NCI-H1092 treated with DMSO at 0.1 percent for 48 hours (cell line): ENCODE measurements at places on chromosomes 5 and 9.

- DNase-seq = no peak
Observed at GRCh38 chr5:123514615-123515355, 2.8 kb downstream of the CSNK1G3 start.

- no peak for DNase-seq
Observed at GRCh38 chr5:157729858-157730257, 1.4 kb upstream of the THG1L start.

GRCh38 chr5:64003966-64004365 lies 41.7 kb upstream of the HTR1A start:
- no peak for DNase-seq

DNA sequence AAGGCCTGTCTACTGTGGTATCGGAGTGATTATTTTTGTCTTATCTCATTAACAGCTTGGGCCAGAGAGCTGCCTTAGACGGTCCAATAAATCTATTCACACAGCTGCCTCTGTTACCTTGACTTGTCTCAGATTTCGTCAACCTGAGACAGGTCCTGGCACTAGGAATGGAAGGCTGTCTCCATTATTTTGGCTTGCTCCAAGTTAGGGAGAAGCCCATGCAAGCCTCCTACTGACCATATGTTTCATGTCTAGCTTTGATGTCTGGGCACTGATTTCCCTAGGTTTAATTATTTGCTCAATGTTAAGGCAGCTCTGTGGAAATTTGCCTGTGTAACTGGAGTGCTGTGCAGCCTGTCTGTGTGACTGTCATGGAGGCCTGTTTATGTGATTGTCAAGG lies 12.4 kb upstream of the RALGPS1 start:
- DNase-seq = no peak

- DNase-seq = peak; percentile 25
Observed at GRCh38 chr9:8917956-8918739, 1118.6 kb upstream of the DMAC1 start.

GRCh38 chr9:32340361-32340760 lies 44.1 kb upstream of the ACO1 start:
- DNase-seq = no peak

- DNase-seq = no peak
Observed at GRCh38 chr5:163706053-163706771, 200.8 kb downstream of the MAT2B start.

GRCh38 chr9:124458441-124458840 lies 8.2 kb downstream of the ADGRD2 start:
- no peak for DNase-seq

- DNase-seq = no peak
Observed at GRCh38 chr5:19531374-19531952, 456.5 kb downstream of the CDH18 start.

- DNase-seq = no peak
Observed at GRCh38 chr5:95784514-95785302, 37.8 kb downstream of the GLRX start.

DNA sequence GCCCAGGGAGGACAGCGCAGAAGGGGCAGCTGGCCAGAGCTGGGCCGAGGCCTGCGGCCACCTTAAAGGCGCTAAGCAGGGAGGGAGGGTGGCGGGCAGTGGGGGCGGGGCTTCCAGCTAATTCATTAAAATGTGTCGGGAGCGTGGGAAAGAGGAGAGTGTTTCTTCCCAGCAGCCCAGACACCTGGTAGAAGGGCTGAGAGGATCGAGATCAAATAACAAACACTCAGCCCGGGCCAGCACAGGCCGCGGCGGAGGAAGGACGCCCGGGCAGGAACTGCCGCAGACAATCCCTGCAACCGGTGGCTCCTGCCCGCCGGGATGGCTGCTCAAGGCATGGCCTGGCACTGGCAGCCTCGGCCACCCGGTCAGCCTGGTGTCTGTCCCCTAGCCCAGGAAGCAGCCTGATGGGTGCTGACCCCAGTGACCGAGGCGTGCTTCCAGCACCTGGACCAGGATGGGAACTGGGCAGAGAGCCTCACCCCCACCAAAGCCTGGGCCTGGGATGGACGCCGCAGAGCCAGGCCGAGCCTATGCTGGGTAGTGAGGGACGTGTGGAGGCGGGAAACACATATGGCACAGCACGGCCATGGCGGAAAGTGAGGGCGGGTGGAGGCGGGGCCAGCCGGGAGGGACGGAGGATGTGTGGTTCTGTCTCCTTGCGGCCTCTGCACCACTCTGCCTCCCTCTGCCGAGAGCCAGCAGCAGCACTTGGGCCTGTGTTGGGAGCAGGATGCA lies 3.2 kb upstream of the NRARP start:
- DNase-seq = peak; percentile 41

DNA sequence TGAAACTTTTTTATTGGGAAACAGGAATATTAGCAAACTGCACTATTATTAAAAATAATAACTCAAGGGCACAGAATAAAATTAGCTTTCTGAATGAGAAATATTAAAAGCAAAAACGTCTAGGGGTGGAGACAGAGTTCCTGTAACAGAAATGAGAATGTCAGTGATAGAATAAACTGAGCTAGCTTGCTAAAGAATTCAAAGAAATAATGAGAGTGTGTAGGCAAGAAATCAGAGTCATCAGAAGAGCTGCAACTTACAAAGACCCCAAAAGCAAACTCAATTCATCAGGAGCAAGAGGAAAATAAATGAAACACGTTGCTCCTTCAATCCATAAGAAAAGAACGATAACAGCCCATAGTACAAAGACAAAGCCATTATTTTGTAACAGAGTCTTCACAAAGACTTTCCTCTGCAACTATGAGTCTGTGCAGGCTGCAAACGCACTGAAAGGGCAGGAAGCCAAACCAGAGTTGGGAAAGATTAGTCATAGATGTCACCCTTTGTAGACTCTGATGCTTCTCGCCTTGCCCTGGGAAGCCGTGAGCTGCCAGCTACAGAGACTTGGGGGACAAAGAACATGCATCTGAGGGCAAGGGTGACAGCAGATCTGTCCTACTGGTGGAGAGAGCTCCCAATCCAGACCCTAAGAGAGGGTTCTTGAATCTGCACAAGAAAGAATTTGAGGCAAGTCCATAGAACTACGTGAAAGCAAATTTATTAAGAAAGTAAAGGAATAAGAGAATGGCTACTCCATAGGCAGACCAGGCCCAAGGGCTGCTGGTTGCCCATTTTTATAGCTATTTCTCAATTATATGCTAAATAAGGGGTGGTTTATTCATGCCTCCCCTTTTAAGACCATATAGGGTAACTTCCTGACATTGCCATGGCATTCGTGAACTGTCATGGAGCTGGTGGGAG lies 40.8 kb downstream of the SHC3 start:
- no peak for DNase-seq

DNA sequence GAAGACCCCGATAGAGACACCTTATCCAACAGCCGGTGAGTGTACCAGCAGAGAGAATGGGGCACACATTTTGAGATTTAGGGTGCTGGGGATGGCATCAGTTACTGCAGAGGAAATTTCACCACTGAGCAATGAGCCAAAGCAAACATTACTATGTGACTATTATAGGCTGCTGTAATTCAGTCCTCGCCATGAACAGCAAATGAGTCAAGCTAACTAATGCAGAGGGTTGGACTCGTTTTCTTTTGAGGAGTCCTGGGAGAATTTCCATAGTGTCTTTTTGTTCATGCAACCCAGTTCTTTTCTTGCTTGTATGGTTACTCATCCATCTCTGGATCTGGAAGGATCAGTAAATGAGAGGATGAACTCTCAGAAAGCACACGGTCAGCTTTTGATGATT lies 323.8 kb downstream of the PSAT1 start:
- DNase-seq = no peak

- DNase-seq = no peak
Observed at GRCh38 chr9:33942471-33943083, 106.1 kb downstream of the UBAP2 start.

DNA sequence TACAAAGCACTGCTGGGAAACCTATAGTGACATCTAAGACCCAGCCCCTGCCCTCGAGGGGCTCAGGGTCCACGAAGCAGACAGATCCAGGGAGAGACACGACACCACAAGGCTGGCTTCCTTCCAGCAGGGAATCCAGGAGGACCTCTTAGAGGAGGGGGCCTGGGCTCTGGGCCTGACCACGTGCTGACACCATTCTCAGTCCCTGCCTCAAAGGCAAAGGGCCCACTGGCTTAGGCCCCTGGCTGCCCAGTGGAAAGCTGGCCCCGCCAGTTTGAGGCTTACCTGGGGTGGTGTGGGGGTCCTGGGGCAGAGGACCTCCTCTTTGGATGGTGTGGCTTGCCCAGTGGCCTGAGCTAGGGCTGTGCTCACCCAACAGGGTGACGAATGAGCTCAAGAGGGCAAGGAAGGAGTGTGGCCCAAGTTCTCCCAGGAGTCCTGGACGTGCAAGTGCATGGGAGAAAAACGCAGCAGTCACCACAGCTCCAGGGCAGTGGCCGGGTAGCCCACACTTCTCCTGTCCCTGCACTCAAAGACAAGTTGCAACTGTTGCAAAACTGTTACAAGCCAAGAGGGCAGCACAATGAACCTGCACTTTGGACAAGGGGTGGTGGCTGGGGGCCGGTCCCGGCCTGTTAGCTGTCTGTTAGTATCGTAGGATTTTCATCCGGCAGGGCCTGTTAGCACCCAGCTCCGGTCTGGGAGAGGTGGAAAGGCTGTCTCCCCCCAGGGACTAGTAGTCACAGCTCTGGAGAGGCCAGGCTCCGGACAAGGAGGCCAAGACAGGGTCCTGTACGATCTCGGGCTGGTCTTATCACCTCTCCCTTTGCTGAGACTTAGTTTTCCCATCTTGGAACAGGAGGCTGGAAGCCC lies 1.5 kb upstream of the SARDH start:
- DNase-seq = no peak

DNA sequence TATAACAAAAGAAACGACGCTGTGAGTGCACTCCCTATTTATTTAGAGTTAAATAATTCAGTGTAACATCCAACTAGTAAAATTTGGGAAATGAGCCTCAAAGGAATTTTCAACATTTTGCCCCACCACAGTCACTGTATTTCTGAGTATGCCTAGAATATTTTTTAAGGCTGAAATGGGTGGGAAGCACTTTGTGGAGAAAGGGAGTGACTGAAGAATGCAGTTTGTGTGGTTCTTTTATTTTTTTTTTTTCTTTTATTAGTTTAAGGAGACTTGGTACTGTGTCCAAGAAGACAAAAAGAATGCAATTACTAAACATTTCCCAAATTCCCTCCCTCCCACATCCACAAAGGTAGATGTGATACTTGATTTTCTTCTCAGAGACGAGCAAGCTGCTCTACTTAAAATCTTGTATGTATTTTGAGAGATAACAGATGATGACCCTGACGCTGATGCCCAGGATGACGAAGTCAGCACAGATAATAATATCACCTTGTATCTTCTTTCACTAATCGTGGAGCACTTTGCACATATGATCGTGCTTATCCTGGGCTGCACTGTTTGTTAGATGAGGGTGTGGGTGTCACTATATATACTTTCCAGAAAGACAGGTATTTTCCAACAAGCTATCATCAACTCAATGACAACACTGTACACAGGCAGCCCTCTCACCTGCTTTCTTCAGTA lies 586.3 kb downstream of the RAB3C start:
- no peak for DNase-seq

DNA sequence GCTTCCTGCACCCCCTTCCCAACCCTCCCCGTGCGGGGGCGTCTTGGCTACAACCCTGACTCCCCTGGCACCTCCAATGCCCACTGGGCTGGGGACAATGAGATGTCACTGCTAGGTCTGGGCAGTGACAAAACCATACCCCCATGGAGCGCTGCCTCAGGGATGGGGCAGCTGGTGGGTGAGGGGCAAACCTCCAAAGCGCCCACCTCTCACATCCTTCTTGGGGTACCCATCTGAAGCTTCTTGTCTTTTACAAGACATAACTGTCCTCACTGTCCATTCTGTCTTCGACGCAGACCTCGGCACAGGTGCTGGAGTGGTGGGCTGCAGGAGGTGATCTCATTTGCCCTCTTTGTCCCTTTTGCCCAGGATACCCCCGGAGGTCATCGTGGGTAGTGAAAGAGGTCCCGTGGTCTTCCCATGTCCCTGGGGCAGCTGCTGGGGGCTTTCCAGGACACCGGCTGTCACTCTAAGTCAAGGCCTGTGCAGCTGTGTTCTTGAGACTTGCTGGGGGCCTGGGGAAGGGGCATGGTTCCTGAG lies 27.8 kb upstream of the CSF1R start:
- DNase-seq = no peak

GRCh38 chr9:22650946-22651345 lies 204.3 kb downstream of the DMRTA1 start:
- no peak for DNase-seq

DNA sequence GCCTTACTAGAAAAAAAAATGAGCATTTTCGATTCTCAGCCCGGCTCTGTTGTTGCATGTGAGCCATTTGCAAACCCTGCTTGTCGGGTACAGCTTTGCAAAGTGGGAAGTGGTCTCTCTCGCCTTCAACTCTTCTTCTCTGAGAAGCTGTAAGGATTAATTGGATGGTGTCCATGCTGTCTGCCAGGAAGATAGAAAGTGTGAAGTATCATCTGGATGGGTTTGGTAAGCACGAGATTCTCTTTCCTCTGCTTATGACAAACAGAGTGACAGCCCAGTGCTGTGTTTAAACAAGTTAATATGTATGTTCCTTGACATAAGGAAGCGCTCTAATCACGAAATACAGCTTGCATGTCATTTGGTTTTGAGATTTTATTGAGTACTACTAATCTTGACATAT lies 109.1 kb upstream of the SPATA31D4 start:
- DNase-seq = no peak

- no peak for DNase-seq
Observed at GRCh38 chr5:124889486-124889825, 143.0 kb upstream of the ZNF608 start.

DNA sequence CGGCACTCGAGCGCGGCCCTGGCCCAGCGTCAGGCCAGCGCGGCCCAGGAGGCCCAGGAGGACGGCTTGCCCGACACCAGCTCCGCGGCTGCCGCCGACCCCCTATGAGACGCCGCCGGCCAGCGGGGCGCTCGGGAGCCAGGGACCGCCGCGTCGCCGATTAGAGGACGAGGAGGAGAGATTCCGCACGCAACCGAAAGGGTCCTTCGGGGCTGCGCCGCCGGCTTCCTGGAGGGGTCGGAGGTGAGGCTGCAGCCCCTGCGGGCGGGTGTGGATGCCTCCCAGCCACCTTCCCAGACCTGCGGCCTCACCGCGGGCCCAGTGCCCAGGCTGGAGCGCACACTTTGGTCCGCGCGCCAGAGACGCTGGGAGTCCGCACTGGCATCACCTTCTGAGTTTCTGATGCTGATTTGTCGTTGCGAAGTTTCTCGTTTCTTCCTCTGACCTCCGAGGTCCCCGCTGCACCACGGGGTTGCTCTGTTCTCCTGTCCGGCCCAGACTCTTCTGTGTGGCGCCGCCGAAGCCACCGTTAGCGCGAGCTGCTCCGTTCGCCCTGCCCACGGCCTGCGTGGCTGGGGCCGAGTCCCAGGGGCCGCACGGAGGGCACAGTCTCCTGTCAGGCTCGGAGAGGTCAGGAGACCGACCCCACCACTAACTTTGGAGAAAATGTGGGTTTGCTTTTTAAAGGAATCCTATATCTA lies 42.6 kb upstream of the CACNA1B start:
- no peak for DNase-seq
